CD4-positive, alpha-beta T cell treated with Interleukin-2 at 100 ng/mL for 4 hours (primary cell): ENCODE measurements at places on chromosomes 3 and 15.

DNA sequence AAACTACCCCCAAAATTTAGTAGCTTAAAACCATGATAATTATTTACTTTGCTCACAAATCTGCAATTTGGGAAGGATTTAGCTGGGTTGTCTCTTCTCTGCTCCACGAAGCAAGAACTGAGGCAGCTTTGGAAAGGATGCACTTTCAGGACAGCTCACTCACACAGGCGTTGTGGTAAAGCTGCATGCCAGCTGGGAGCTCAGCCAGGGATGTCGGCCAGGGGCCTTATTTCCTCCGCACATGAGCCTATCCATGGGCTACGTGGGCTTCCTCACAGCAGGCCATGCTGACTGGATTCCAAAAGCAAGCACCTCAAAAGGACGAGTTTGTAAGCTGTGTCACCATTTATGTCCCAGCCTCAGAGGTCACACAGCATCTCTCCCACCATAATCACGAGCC is 301.3 kb upstream of the IGF1R start:
- no peak for DNase-seq

- no peak for DNase-seq
Measured at GRCh38 chr3:152260026-152260425, 8.7 kb upstream of the MBNL1 start.

DNA sequence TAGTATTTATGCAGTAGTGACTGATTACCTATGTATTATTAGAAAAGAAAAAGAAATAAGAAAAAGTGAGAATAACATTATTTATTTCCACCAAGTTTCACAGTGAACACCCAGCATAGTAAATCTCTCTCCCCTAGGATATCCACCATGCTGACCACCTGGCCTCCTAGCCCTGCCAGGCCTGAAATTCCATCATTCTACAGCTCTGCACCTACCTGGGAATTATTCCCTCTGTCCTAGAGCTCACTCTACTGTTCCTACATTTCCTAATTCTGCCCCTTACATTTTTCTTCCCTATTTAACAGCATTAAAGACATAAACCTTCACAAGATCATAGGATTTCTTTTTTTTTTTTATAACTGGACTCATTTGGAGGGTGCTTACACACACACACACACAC is 525.3 kb upstream of the PPP2R3A start:
- no peak for DNase-seq

GRCh38 chr15:42210696-42211095 is 2.6 kb upstream of the VPS39 start:
- DNase-seq, result no peak

- no peak for DNase-seq
Measured at GRCh38 chr3:72250725-72251124, 465.8 kb upstream of the PROK2 start.

DNA sequence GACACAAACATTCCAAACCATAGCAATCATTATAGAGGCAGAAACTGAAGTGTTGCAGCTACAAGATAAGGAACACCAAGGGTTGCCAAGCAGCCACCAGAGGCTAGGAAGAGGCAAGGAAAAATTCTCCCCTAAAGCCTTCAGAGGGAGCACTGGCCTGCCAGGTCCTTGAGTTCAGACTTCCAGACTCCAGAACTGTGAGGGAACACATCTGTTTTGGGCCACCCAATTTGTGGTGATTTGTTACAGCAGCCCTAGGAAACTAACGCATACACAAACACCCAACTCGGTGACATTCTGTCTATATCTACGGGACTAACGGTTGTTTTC is 54.6 kb downstream of the MB21D2 start:
- DNase-seq, result no peak

GRCh38 chr15:100714034-100714748 is 111.8 kb downstream of the ASB7 start:
- no peak for DNase-seq

DNA sequence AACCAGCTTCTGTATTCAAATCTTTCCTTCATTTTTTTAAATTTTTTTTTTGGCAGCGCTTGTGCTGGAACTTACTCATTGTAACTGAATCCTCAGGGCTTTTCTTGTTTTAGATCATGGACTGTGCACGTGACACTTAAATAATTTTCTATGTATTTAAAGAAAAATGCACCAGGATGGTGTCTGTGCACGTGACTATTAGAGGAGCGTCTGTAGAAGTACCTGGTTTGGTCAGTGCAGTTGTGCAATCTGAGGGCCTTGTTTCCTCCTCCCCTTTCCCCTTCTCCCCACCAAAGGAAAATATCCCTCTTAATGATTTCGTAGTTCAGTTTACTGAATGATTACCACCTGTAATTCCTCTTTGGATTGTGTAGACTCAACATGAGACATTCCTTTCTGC is 31.3 kb downstream of the EDEM1 start:
- DNase-seq, result no peak

GRCh38 chr3:126535636-126536035 is 11.7 kb downstream of the CHST13 start:
- no peak for DNase-seq

DNA sequence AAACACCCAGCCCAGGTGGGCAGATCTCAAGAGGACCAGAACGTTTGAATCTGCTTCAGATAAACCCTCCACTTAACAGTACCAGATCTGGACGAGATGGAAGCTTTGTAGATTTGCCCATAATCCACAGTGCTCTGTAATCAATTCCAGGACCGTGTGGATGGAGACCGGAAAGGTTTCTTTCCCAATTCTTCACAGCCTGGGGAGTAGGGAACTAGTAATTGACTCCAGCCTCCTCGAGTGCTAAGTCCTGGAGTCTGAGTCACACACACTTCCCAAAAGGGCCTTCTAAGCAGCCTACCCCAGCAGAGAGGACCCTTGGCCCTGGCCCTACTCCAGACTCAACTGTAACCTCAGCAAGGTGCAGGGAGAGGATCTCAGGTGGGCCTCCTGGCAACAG is 56.2 kb upstream of the TSEN2 start:
- DNase-seq, result no peak

DNA sequence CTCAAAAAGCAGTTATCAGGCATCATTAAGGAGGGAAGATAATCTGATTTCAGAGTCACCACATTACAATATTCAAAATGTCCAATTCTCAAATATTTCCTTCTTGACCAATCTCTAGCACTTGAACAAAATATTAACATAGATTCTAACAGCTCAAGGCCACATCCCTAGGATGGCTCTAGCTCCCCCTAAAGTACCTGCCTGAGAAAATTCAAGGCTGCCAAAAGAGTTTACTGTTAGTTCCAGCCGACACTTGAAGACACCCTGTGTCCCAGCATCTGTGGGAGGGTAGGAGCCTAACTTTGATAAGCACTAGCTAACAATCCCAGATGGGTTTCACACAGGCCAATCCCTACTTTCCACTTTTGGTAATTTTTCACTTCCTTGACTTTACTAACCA is 10.4 kb downstream of the NSMCE3 start:
- no peak for DNase-seq

DNA sequence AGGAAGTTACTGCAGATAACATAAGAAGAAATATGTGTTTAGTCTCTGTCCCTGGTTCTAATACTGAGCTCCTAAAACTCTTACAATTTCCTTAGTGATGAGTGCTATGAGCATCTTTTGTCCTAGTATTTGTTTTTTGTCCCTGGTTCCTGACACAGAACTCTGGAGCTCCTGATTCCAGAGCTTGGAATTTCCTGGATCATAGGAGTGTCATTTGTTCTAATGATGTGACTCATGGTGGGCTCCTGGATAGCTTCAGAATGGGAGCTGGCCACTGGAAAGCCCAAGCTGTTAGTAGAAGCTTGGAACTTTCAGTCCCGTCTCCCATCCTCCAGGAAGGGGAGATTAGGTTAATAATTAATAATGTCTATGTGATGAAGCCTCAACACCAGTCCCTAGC is 98.2 kb downstream of the CNTN6 start:
- DNase-seq, result no peak

GRCh38 chr15:49441356-49441755 is 18.3 kb downstream of the FGF7 start:
- DNase-seq, result no peak

DNA sequence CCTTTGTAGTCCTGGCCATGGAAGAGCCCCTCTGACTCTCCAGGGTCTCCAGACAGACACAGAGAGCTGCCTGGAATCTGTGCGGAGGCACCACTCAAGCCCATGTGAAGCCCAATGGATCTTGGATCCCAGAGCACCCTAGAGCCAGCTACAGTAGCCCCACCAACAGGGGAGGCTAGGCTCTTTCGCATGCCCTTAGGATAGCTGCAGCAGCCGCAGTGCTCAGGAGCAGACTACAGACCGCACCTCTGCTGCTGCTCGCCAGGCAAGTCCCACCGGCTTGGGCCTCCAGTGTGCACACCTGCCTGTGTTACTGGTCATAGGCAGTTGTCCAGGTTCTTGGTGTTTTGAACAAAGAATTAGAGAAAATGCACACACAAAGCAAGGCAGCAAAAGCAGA is 131.6 kb downstream of the SPATA16 start:
- no peak for DNase-seq

DNA sequence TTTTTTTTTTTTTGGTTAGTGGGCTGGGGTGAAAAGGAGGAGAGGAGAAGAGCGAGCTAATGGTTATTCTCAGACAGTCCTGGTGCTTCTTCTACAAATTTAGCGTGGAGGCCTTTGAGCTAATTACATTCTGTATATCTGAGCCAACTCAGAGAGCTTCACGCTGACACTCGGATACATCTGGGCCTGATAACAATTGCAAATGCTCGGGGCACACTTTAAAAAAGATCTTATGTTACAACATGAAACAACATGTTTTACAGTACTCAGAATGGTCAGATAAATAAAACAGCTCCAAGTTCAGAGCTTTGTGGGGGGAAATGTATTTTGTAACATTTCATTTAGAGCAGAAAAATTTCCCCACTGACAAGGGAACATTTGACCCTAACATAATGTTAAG is 966.9 kb upstream of the NR2F2 start:
- no peak for DNase-seq

DNA sequence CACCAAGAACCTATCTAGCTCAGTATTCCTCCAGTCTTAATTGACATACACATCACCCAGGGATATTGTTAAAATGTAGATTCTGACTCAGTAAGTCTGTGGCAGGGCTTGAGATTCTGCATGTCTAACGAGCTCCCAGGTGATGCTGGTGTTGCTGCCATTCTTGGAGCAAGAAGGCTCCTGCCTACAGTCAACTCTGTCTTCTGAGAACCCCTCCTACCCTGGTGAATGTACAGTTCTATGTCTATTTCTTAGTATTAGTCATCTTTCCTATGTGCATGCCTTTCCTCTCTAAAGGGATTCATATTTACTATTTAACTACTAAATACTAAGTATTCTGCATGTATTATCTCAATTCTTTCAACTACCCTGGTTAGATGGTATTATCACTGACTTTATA is 268.7 kb downstream of the EDEM1 start:
- no peak for DNase-seq

DNA sequence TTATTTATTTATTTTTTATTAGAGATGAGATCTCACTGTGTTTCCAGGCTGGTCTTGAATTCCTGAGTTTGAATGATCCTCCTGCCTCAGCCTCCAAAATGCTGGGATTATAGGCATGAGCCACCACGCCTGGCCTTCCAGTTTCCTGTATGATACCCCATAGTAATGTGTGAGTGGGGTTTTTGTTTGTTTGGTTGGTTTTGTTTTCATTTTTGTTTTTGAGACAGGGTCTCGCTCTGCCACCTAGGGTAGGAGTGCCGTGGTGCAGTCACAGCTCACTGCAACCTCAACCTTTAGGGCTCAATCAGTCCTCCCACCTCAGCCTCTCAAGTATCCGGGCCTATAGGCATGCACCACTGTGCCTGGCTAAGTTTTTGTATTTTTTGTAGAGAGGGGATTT is 30.9 kb downstream of the GOLM2 start:
- peak; percentile 3 for DNase-seq

GRCh38 chr3:94349310-94349878 is 286.5 kb downstream of the NSUN3 start:
- no peak for DNase-seq

DNA sequence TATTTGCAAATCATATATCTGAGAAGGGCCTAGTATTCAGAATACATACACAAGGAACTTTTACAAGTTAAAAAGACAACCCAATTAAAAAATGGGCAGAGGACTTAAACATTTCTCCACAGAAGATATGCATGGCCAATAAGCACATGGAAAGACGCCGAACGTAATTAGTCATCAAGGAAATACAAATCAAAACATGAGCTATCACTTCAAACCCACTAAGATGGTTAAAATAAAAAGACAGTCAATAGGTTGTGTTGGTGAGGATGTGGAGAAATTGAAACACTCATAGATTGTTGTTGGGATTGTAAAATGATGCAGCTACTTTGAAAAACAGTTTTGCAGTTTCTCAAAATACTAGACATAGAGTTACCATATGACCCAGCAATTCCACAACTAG is 61.2 kb upstream of the NEO1 start:
- no peak for DNase-seq

DNA sequence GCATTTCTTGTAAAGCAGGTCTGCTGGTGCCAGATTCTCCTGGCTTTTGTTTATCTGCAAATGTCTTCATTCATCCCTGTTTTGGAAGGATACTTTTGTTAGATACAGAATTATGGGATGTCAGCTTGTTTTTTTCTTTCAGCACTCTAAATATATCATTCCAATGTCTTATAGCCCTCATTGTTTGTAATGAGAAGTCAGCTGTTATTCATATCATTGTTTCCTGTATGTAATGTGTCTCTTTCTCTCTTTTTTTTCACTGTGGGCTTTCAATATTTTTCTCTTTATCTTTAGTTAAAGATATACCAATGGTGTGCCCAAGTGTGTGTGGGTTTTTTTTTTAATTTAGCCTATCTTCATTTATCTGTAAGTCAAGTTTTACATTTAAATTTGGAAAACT is 65.6 kb upstream of the DCP1A start:
- DNase-seq, result no peak

DNA sequence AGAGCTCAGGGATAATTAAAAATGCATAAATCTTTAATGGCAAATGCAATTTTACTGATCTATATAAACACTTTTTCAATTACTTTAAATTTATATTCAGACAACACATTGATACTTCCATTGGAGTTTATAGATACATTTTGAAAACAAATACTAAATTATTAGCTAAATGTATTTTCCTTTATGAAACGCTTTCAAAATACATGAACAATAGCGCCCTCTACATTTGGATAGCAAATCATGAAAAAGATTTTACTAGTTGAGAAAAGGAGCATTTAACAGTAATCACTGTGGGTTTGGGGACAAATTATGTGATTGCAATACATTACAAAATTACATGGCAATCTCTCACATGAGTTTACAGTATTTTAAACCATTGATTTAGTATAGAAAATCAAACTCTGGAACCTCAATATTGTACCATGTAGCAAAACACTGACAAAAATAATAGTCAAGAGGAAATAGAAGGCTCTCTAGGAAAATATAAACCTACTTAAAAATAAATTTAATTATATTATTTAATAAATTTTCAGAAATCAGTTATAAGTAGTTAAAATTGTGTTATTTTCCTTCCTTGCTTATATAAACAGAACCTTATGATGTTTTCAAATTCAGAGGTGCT is 207.9 kb downstream of the ZIC1 start:
- no peak for DNase-seq

- no peak for DNase-seq
Measured at GRCh38 chr15:70597056-70597603, 166.2 kb downstream of the UACA start.

DNA sequence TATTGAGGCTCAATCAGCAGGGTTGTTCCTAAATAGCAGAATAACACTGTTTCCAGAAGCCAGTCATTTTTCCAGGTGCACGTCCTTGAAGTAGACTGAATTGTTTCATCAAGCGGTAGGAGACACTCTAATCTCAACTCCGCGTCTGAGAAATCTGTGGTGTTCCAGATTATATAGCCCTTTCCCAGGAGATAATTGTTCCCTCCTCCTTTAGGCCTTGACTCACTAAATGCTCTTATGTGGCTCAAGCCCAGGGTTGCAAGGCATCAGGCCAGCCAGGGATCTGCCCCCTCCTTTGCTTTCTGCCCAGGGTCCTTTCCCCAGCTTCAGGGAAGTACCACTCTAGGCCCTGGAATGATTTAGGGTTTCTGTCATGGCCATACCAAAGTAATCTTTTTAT is 5.7 kb upstream of the HLTF start:
- no peak for DNase-seq
